ENCODE measurements at places on chromosomes 5 and 9.
A peak's percentile ranks its signal among the peaks of the same experiment; 100 is the strongest.

DNA sequence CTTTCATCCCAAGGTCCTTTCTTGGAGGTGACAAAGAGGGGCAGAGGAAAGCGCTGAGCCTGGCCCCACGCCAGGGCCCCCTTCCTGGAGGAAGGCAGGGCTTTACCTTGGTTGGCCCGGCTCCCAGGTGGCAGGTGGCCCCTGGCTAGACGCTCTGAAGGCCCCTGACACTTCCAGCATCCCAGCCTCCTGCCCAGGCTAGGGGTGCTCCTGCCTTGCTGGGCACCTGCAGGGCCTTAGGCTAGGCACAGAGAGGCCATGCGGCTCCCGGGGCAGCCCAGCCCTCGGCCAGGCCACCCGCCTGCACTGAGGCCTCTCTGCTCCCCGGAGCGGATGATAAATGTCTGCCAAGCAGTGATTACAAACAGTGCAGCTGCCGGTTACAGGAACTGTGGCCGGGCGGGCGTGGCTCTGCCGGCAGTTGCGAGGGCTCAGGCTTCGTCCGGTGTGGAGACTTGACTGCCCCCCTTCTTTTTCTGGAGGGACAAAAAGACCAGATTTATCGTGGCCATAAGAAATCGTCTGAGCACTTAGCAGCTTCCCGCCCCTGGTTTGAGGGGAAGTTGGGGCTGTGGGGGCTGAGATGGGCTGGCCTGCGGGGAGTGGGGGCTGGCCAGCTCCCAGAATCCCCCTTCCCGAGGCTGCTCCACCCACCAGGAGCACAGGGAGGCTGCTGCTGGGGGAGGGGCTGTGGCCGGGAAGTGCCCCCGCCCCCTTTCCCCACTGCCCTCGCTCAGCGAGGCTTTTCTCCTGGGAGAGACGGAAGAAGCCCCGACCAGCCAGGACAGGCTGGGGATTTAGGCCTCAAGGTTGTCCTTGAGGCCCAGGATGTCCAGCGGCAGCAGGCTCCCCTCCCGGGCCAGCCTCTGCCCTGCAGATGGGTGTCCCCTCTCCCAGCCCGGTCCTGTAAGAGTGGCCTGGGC, 31.6 kb upstream of the UBAC1 start:
- DNase-seq: peak; percentile 78

GRCh38 chr5:158701007-158701391, 398.7 kb downstream of the EBF1 start:
- no peak for DNase-seq

DNA sequence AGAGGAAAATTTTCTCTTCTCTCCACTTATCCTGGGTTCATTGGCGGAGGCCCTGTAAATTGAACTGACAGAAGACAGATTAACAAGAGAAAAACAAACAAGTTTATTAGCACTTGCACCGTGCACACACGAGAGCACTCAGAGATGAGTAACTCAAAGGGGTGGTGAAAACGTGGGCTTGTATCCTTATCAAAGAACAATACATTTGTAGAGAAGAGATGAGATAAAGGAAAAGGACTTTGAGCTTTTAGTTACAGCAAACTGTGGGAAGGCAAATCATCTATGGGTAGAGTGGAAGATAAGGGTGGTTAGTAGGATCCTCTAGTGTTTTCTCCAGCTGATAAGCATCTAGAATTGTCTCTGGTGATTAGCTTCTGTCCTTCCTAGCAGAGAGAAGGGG, 44.4 kb upstream of the ROR2 start:
- peak; percentile 7 for DNase-seq

DNA sequence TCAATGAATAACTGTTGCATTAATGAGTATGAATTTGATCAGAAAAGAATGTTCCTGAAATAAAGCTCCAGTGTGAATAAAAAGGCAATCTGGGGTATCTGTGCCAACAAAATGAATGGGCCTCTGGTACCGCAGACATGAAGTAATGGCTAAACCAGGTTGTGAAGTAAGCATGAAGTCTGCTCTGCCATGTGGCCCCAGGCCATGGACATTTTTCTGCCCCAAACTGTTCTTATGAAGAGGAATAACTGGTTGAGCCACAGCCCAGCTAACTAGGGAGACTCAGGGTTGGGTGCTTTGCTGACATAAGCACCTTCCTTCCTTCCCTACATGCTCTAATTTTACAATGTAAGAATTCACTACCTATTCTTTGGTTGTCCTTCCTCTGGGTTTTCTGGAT, 147.4 kb upstream of the LRRTM2 start:
- DNase-seq: no peak

- peak; percentile 76 for DNase-seq
Observed at GRCh38 chr5:9903801-9904200, 273.6 kb upstream of the TAS2R1 start.

DNA sequence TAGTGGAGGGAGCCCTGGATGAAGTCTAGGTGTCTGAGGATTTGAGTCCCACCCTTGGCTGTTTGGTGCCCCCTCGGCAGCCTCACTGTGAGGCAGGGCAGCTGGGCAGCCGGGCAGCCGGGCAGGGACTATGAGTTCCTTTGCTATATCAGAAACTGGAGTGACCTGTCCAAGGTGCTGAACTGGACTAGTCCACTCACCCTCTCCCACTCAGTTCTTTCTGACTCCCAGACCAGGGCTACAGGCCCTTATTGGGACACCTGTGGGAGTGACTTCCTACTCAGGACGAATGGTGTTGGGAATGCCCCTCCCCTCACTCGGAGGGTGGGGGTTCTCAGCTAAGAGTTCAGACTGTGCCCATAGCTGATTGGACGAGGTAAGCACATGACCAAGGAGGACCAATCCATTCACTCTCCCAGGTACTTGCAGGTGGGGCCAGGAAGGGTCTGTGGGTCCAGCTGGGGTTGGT, 34.1 kb upstream of the RAPGEF1 start:
- DNase-seq: peak; percentile 6

GRCh38 chr5:52702877-52703276, 84.8 kb upstream of the ITGA1 start:
- no peak for DNase-seq

DNA sequence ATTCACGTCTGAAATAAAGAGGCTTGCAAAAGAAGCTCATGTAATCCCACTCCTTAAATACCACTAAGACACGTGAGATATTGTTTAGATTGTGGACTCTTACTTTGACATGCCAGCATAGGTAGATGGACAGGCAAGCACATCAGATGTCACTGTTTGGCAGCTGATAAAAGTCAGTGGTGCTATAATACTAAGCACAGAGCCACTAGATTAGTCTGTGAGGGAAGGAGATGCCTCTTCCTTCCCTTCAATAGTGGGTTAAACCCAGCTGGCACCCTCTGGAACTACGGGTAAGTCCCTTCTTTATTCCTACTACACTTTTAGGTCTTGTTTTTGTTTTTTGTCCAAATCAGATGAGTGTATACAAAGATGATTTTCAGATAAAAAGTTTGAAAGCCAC, at the start of gene MYOT:
TSS of gene MYOT (plus strand) at position 197 of the 400 bp plus-strand sequence. CDS start 2,792 bp downstream, outside the sequence.
- DNase-seq: no peak

- no peak for DNase-seq
Observed at GRCh38 chr9:37262410-37262809, 142.0 kb downstream of the ZCCHC7 start.

DNA sequence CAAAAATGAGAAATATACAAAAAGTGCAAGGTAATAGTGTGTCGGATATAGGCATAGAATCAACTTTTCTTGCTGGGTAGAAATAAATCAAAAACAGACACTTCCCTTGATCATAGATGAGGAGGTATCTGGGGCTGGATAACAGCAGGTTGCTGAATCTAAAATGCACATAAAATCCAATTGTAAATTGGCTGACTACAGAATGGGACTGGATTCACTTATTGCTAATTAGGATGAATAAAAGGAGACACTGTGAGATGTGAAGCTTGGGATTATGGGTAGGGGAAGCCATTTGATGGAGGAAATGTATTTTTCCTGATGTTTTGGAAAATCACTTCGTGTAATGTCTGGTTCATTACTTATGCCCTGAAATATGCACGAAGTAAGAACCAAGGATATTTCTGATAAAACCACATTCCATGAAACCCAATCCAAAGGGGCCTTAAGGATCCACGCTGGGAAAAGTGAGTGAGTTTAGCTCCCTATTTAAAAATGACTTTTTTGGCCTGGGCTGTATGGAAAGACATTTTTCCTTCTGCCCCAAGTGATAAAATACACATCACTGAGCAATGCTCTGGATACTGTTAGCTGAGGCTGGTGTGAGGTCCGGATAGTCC, 136.1 kb downstream of the MARCHF11 start:
- no peak for DNase-seq

GRCh38 chr9:134980991-134981390, 63.3 kb upstream of the FCN1 start:
- DNase-seq: no peak

All from NCI-H774 (cell line).